OCI-LY7 (cell line): ENCODE measurements at places on chromosomes 16 and 17.

DNA sequence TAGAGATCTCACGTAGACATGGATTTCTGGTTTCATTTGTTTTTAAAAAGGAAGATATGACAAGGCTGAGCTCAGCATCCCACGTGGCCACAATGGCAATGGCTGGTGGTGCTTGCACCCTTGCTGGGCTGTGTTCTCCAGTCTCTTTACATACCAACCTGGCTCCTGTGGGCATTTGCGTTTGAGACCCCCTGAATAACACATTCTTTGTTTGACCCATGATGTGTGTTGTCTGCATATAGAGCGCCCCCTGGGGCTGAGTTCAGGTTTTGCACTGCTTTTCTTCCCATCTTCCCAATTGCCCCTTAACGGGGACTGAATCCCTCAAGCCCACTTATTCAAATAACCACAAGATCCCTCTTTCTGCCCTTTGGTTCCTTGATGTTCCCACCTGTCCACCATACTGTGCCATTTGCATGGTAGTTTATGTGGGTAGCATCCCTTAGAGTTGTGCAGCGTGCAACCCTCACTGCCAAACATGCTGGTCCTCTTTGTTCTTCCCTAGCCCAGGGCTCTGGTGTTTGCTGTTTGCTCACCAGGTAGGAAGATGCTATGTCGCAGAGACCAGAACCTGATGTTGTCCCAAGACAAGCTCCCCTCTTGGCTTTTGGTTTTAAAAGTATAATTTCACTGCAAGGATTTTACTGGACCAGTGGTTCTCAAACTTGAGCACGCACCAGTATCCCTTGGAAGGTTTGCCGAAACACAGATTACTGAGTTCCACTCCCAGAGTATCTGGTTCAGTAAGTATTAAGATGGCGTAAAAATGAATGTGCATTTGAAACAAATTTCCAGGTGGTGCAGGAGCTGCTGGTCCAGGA, 38.5 kb upstream of the NKD1 start:
- DNase-seq, result peak; percentile 35

GRCh38 chr16:54422569-54422978, 136.0 kb upstream of the IRX3 start:
- DNase-seq, result no peak

DNA sequence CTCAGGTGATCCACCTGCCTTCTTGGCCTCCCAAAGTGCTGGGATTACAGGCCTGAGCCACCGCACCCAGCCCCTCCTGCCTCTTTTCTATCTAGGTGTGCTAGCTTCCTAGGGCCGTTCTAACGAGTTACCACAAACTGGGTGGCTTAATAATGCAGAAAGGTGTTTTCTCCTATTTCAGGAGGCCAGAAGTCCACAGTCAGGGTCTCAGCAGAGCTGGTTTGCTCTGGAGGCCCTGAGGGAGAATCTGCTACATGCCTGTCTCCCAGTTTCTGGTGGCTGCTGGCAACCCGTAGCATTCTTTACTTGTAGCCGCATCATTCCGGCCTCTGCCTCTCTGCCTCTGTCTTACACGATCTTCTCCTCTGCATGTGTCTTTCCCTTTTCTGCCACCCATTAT, 89.2 kb downstream of the NTN1 start:
- DNase-seq, result no peak

DNA sequence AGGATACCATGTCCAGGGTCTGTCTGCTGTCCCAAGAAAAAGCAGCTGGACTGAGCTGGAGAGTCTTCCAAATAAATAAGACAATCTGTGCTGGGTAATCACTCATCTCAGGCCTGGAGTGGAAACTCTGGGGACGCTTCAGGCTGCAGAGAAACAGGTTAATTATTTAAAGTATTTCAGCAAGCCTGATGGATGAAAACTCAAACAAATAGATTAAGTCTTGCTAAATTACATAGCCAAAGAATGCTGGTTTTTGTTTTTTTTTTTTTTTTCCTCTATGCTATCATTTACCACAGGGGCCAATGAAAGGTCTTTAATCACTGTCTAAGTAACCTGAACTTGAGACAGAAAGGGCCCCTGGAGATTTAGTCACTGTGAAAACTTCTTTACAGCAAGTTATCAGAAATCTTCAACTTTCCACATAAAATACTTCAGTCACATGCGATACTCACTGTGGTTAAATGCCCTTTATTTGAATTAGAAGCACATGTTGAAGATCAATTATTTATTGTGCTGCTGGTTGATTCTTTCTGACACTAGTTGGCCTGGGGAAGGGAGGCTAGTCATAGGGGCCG, 31.0 kb upstream of the KCNJ2 start:
- DNase-seq, result no peak

DNA sequence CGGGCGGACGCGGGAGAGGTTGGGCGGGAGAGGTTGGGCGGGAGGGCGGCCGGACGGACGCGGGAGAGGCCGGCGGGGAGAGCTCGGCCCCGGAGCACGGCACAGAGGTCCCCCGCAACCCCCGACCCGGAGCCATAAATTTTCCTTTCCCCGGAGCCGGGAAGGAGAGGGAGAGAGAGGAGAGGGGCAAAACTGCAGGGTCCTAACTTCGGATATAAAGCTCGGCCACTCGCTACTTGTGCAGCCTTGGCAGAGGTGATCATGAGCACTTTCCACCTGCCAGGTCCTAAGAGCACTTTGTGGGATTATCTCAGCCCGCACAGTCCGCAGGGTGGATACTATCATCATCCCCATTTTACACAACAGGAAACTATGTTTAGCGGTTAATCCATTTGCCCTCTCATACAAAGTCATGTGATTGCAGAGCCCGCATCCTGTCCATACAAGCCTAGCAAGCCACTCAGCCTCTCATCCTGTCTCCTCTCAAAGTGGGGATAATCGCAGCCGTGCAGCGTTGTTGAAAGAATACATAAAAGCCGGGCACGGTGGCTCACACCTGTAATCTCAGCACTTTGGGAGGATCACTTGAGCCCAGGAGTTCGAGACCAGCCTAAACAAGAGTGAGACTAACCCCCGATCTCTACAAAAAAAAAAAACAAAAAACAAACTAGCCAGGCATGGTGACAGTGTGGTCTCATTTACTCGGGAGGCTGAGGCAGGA, 780 bp upstream of the DCAKD start:
- peak; percentile 82 for DNase-seq

DNA sequence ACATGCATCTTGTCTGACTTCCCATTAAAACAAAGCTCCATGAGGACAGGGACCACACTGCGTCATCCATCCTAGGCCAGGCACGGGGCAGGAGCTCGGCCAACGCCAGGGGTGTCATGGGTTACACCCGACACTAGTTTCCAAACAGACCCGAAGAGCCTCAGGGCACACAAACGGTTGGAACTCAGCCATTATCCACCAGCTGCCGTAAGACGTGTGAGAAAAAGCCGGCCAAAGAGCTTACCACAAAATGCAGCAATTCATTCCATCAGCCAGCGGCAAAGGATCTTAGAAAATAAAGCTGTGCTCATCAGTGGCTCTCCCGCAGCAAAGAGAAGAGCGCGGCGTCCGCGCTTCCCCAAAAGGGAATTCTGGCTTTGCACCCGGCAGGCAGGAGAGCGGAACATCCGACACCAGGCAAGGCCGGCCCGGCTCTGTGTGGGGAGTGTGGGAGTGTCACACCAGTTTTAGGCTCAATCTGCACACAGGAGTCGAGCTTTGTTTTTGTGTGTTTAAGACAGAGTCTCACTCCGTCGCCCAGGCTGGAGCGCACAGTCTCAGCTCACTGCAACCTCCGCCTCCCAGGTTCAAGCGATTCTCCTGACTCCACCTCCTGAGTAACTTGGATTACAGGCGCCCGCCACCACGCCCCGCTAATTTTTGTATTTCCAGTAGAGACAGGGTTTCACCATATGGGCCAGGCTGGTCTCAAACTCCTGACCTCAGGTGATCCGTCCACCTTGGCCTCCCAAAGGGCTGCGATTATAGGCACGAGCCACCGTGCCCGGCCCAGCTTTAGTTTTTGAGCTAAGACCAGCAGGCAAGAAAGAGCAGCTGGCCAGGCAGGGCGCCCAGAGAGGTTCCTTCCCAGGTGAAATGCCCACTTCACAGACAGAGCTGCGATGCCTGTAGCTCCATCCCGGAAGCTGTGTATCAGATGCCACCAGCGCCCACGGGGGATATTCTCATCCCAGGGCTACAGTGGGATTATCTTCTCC, 1.5 kb downstream of the SLC38A8 start:
- DNase-seq, result no peak

GRCh38 chr16:2404099-2404498, 25.1 kb upstream of the CCNF start:
- DNase-seq, result no peak

GRCh38 chr16:53937161-53937880, 233.4 kb downstream of the FTO start:
- DNase-seq, result no peak
